GM12891 (cell line): ENCODE measurements at places on chromosomes 16 and 17.
A peak's percentile ranks its signal among the peaks of the same experiment; 100 is the strongest.

DNA sequence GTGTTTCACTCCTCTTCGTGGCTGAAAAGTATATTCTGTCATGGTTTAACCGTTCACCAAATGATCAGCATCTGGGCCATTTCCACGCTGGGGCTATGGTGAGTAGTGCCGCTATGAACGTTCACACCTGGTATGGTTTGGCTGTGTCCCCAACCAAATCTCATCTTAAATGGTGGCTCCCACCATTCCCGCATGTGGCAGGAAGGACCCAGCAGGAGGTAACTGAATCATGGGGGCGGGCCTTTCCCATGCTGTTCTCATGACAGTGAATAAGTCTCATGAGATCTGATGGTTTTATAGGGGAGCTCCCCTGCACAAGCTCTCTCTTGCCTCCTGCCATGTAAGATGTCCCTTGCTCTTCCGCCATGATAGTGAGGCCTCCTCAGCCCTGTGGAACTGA, 45.7 kb upstream of the ZNF469 start:
- no peak for DNase-seq

- no peak for DNase-seq
Measured at GRCh38 chr17:78016852-78017251, 58.3 kb downstream of the TNRC6C start.

DNA sequence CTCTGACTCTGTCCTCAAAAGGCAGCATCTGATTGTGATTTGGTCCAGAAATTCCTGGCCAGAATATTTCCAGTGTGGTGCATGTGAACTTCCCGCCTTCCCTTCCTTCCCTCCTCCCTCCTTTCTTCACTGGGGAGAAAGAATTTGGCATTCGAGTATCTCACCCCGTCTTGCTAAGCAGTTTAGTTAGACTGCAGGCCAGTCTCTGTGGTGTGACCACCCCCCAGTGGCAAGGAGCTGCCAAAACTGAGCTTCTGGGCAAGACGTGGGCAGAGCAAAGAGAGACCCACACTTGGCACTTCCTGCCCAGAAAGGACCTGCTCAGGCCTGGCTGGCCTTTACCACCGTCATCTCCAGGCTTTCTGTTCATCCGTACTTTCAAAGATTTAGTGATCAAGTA, 36.4 kb downstream of the SNX20 start:
- no peak for DNase-seq

- DNase-seq: no peak
Measured at GRCh38 chr17:59378675-59379074, 47.2 kb downstream of the YPEL2 start.

GRCh38 chr16:69150146-69150865, 17.9 kb downstream of the UTP4 start:
- peak; percentile 32 for DNase-seq

DNA sequence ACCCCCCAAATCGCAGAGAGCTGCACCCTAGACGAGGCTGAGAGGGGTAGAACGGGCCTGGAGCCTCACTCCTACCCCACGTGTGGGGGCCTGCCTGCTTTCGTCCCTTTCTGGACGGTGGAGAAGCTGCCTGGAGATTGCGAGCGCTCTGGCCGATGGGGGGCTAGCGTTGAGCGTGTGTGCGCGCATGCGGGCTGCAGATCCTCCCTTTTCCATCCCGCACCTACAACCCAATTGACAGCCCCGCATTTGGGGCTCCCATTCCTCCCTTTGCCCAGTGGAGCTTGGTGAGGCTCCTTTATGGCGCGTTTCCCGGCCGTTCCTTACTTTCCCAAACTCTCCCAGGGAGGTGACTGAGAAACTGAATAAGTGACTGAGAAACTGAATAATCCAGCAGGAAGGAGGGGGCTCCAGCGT, 907 bp upstream of the ESRP2 start:
- no peak for DNase-seq

DNA sequence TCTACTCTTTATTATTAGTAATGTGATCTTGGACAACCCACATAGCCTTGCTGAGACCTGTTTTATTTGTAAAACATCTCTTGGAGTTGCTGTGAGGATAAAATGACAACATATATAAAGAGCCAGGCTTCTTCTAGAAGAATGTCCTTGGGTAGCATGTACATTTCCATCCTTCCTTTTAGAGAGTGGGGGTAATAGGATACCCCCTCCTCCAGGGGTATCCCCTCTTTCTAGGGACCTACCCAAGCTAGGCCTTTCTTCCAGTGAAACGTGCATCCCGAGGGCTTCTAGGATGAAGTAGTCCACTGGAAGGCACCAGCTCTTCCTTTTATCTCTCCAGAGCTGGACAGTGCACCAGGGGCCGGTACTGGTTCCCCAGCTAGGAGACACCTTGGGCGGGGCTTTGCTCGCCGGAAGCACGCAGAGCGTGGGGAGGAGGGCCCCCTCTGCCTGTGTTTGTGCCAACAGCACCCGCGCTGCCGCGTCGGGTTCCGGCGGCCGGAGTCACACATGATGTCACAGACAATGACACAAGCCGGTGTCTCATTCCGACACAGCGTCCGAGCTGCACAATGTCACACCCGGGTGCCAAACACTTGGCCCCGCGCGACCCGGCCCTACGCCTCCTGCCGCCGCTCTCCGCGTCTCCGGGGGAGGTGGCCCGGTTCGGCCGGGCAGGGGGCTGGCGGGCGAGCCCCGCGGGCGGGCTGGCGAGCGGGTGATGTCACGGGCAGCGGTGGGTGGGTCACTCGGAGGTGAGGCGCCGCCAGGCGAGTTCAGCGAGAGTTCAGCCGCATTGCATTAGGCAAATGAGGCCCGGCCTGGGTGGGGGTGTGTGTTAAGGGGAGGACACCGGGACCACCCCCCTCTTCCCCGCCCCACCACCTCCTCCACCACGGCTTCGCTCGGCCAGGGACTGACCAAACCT, 23.4 kb downstream of the GJD3 start:
- peak; percentile 78 for DNase-seq

DNA sequence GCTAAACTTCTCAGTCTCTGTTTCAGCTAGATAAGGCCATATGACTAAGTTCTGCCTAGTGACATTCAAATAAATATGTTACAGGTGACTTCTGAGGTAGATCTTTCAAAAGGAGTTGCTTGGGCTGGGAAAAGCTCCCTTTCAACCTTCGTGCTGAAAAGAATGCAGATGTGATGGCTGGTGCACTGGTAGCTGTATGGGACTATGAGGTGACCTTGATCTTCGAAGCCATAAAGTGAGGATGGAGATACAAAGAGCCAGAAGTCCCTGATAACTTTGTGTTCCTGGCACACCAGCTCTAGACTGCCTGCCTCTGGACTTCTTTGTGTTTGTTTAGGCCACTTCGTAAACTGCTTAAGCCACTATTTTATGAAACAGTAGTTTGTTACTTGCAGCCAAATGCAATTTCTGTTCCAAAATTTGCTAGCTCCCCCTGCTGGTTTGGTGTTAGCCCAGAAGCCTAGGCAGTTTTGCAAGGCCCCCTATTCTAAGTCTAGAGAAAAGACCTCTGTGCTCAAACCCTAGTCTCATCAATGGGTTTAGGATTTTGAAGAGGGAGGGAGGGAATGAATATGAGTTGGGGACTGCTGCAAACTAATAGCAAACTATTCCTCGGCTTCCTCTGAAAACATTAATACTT, 23.3 kb upstream of the ERCC4 start:
- DNase-seq: no peak

DNA sequence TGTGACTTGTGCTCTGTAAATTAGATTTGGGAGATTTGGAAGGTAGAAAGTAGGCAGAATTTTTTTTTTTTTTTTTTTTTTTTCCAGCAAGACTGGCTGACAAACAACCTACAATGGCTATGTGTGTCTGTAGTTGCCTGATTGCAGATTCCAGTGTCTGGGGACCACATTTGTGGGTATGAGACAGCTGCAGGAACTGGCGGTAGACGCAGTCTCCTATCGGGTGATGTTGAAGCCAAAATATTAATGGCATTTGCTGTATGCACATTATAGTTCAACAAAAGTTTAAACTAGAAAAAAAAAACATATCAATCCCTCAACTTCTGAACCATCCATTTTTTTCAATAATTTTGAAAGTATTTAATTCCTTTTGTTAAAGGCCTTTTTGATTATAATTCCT, 665.2 kb downstream of the TOX3 start:
- no peak for DNase-seq
